H9 (cell line): ENCODE measurements at places on chromosomes 11 and 22. TPM values are rescaled to one million over a fixed set of nuclear protein-coding genes. Genes with fewer than 3 reads are reported as not detected.
A peak's percentile ranks its signal among the peaks of the same experiment; 100 is the strongest.

- peak; percentile 69 for DNase-seq
Measured at GRCh38 chr22:20957683-20958431, 9.2 kb upstream of the AIFM3 start.

DNA sequence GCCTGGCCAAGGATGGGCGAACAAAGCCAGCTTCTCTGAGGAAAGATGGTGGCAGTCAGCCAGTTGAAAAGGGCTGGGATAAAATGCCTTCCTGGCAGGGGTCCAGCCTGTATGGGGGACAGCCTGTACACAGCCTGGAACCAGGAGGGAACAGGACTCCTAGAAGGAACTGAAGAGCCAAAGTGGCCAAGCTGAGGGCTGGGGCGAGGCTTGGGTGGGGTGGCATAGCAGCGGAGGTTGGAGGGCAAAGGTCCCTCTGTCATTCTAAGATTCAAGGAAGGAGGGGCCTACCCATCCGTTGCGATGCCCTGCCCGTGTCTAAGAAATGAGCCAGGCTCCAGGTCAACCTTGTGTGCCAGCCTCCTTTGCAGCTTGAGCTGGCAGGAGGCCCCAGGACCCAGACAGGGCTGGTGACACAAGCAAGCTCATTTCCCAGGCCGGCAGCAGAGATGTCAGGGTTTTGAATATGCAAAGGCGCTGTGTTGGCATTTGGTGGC lies 22.6 kb downstream of the FADD start:
- peak; percentile 47 for DNase-seq

- no peak for DNase-seq
Measured at GRCh38 chr11:76790251-76790650, 7.1 kb downstream of the TSKU start.

DNA sequence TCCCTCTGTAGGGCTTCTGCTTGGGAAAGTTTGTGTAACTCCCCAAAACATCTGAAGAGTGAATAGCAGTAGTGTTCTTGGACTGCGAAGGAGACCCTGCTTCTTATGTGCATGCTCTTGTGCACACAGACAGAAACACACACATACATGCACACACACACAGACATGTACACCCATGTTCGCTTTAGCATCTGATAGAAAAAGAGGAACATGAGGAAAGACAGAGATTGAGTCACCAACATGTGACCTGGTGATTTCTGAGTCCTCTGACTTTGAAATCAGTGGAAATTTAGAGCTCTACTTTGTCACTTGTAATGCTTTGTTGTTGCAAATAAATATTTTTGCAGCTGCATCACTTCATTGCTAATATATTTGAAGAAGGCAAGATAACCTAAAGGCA lies 23.8 kb downstream of the CD44 start:
- DNase-seq, result no peak

- DNase-seq, result no peak
Measured at GRCh38 chr11:209275-210121, 2.0 kb downstream of the RIC8A start.

DNA sequence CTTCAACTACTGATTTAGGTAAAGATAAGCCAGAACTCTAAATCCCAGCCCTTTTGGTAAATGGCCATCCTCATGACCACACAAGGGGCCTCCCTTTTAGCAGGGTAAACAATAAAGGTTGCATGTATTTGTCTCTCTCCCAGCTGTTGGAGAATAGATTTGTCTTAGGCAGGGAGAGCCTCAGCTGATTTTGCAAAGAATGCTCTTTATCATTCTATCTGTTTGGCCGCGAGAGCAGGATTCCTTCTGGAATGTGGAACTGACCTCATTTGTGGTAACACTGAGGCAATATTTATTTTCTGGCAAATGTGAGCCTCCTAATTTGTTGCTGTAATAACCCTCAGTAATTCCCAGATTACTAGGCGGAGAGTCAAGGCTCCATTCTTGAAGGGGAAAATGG lies 15.3 kb downstream of the PTS start:
- DNase-seq, result no peak

DNA sequence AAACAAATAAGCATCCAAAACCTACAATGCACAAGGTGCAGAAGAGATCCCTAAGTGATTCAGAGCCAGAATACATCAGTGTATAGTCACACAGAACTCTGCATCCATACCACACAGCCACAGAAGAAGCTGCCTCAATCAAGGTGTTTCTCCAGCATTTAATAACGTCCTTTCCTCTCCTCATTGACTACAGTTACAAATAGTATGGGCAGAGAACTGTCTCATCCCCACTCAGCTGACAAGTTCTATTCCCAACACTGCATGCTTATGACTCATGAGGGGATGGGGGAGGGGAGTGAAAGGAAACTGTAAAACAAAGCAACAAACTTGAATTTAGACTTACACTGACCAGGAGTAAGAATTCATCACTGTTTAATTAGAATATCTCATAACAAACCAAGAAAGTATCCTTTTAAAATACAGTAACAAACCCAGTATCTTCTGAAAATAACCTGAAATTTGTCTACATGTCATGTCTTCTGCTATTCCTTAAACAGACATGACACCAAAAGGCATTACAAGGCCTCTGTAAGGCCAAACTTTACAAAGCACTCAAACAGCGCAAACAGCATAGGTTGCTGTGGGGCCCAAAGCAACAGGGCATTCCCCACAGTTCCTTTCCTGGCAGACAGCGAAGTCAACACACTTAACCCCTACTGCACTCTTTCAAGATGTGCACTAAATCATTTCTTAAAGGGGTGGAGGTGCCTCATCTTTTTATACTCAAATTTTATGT lies 29.3 kb downstream of the CELF1 start:
- peak; percentile 9 for DNase-seq

- DNase-seq, result no peak
Measured at GRCh38 chr11:43790444-43790794, 90.2 kb upstream of the ALKBH3 start.

DNA sequence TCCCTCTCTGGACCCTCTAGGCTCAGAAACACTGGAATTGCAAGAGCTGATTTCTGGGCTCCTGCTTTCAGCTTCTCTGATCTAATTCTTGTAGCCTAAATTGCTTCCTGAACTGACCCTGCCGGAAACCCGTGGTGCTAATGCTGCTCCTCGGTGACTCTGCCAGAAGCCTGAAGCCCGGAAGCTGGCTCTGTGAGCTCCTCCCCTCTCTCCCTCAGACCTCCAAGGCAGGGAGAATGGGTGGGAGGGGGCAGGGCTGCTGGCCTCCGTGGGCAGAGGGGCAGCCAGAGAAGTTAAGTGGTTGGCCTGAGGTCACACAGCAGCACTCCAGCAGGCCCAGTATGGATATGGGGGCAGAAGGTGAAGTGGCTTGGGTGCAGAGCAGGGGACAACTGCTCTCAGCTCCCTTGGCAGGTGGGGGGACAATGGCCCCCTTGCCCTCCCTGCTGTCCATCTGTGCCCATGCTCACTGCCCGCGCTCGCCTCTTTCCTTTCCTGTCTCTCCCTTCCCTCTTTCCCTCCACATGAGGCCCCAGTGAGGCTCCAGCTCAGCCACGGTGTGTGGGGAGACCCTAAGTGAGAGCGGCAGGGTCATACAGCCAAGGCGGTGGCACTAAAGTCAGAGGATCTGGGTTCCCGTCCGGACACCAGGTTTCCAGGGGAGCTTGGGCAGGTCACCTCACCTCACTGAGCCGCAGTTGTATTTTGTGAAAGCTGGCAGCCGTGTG lies 16.2 kb downstream of the CAPN5 start:
- DNase-seq, result no peak

GRCh38 chr22:38755911-38756532 lies at the start of gene SUN2:
Gene SUN2 (minus strand): TSS chr22:38755998. CDS start chr22:38752628, 3,370 bp downstream.
- peak; percentile 72 for DNase-seq

DNA sequence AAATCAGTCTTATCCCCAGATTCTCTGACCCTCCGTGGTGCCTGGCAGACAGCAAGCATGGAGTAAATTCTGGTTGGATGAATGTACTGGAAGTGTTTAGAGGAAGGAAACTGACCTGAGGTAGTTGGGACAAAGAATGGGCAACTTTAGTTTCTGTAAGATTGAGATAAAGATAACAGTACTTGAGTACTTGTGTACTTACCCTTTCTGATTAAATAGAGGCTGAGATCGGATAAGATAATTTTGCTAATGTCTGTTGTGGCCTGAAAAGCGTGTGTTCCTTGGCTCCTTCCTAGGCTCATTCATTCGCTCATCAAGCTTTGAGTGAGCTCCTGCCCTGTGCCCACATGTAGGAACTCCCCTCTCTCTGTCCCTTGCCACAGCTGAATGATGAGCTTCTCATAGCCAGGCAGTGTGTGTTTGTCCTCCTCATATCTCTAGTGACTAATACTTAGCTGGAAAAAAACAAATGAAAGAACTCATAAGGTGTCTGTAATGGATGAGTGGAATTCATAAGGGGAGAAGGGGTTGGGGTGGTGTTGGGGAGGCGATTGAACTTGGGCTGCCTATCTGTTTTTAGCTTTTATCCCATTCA lies 118.1 kb downstream of the DBX1 start:
- DNase-seq, result no peak

DNA sequence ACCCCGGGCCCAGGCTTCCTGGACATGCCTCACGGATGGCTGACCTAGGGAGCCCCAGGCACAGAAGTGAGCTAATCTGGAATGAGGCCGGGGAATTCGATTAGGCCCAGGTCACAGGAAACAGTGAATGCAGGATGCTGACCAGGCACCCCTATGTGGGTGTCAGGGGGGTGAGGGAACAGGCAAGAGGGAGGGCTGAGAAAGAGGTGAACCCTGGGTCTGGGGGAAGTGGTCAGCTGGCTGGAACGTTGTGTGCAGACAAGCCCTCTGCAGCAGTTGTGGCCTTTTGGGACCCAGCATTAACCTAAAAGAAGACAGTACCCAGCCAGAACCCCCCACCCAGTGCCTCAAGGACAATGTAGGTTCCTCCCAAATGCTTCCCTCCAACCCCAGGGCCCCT lies 8.1 kb downstream of the SERHL2 start:
- peak; percentile 19 for DNase-seq

DNA sequence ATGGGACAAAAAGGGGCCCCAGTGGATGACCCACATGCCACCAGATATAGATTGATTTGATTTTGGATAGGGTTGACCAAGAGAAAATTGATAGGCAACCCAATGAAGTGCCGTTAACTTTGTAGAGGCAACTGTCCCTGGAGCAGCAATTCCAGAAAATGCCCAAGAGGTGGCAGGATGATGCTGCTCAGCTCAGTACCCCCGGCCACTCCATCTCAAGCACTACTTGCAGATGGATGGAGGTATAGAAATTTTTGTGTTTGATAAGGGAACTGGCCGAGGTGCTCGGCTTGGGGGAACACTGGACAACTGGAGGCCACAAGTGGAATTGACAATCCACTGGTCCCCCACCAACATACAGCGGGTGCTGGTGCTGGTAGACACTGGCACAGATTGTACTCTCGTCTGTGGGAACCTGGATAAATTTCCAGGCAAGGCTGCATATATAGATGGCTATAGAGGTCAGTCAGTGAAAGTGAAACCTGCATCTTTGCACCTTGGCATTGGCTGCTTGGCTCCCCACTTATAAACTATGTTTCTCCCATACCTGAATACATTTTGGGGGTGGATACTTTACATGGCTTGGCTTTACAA lies 86.3 kb downstream of the CCDC83 start:
- DNase-seq, result peak; percentile 70

- no peak for DNase-seq
Measured at GRCh38 chr11:118148240-118148639, 4.4 kb downstream of the SCN4B start.

- DNase-seq, result peak; percentile 38
Measured at GRCh38 chr22:18078329-18079041, 695 bp downstream of the PEX26 start.

GRCh38 chr11:33915526-33915925 lies 23.6 kb upstream of the LMO2 start:
- no peak for DNase-seq

- DNase-seq, result no peak
Measured at GRCh38 chr11:115054570-115055538, 376.5 kb downstream of the NXPE2 start.

DNA sequence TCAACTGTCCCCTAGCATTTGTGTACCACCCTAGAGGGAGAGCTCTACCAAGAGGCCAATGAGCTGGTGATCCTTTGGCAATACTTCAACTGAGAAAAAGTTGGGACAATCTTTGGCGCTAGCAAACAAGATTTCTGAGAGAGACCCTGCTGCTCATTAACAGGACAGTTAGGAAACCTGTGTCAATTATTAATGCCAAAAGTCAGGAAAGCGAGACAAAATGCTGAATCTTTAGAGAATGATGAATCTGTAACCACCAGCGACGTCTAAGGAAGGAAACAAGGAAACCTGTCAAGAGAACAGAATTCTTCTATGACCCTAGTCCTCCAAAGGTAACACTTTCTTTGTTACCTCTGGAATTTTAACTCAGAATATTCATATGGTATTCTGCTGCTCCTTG lies 19.9 kb downstream of the LARGE2 start:
- no peak for DNase-seq

DNA sequence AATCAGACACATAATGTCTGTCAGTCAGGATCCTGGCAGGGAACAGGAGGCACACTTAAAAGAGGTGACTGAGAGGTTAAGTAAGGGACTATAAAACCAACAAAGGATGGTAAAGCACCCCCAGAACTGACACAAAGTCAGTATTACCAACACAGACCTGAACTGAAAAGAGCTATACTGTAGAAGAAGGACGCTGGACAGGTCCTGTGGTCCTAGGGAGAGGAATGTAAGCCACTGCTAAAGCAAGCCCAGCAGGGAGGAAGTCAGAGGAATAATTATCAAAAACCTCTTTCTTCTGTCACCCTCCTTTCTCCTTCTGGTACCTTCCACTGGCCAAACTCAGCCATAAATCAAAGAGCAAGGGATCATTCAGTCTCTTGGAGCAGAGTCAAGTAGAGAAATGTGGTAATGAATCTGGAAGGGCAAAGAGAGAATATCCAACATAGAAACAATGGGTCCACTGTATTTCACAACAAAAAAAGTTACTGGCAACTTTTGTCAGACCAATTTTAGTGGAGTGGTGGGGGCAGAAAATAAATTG lies 33.4 kb upstream of the ANGPTL5 start:
- no peak for DNase-seq

- DNase-seq, result peak; percentile 67
Measured at GRCh38 chr11:132131961-132132360, 761.5 kb downstream of the NTM start.

GRCh38 chr11:95883381-95883780 lies 40.5 kb downstream of the MTMR2 start:
- no peak for DNase-seq

DNA sequence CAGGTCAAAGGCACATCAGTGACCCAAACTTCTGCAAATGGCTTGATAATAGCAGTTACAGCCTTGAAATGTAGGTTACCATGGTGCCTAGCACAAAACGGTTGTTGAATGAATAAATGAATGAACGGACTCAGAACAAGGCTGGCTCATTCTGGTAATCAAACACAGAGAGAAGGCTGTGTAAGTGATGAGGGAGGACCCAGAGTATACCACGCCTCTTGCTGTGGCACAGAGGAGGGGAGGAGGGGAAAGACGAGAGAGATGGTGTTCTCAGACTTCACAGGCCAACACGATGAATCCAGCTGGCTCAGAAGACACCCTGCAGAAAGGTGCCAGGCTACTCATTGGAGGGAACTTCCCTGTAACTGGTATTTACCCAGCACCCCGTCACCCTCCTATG lies 38.3 kb downstream of the PC start:
- DNase-seq, result no peak

TMEM80 gene
- total RNA-seq, result 15.3 and 23.6 TPM in 2 replicates

SHANK3 gene
- 8.4 and 8.7 TPM in 2 replicates for total RNA-seq

POLD4 gene
- 19.5 and 22.3 TPM in 2 replicates for total RNA-seq

GPR83 gene
- 0.15 TPM in 1 of 2 replicates, not detected in the other for total RNA-seq

CD6 gene
- total RNA-seq, result not detected in 2 replicates

VWA5A gene
- 15.6 and 16.5 TPM in 2 replicates for total RNA-seq

TRIM64C gene
- not detected in 2 replicates for total RNA-seq

CCDC157 gene
- 4.3 and 4.8 TPM in 2 replicates for total RNA-seq
